8988T (cell line): ENCODE measurements at places on chromosomes 3 and 15.

- DNase-seq = no peak
Measured at GRCh38 chr3:21954709-21955108, 203.7 kb upstream of the ZNF385D start.

GRCh38 chr3:114108137-114108536 lies 51.6 kb downstream of the QTRT2 start:
- no peak for DNase-seq

GRCh38 chr3:179967622-179968021 lies 69.1 kb downstream of the PEX5L start:
- DNase-seq = no peak

GRCh38 chr3:58202917-58203360 lies 7.8 kb downstream of the DNASE1L3 start:
- DNase-seq = no peak

DNA sequence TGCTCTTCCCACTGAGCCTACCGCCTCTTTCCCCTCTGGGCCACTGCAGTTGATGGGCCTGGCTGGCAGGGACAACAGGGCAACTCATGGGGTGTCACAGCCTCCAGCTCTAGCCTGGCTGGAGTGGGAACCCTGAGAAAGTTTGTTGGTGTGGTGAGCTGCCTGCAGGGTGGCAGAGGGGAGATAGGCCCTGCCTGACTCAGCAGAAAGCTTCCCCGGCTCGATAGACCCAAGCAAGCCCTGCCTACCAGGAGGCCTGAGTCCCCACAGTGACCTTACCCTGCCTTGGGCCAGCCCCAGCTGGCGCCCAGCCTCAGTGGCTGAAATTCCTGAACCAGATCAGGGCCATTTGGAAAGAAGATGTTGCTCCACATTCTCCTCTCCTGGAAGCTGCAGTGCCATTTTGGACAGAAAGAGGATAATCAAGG lies 29.4 kb downstream of the ABTB1 start:
- DNase-seq = no peak

GRCh38 chr3:130892759-130893375 lies 1.0 kb upstream of the ATP2C1 start:
- peak; percentile 36 for DNase-seq

DNA sequence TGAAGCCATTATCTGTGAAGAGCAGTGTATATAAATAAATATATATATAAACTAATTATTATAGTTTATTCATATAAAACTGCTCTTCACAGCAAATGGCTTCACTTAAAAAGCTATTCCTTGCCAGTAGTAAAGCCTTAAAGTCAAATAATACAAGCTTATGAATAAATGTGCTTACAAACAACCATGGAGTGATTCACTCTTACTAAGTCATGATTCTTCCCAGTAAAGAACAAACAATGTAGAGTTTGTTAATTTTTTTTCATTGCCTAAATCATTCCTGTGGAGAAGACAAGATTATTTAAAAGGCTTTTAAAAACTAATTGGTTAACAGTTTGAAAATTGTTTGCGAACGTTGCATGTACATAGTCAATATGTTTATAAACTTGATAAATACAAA lies 140.7 kb downstream of the PLCH1 start:
- DNase-seq = no peak

GRCh38 chr3:146468234-146468633 lies 1.1 kb downstream of the PLSCR2 start:
- DNase-seq = no peak

DNA sequence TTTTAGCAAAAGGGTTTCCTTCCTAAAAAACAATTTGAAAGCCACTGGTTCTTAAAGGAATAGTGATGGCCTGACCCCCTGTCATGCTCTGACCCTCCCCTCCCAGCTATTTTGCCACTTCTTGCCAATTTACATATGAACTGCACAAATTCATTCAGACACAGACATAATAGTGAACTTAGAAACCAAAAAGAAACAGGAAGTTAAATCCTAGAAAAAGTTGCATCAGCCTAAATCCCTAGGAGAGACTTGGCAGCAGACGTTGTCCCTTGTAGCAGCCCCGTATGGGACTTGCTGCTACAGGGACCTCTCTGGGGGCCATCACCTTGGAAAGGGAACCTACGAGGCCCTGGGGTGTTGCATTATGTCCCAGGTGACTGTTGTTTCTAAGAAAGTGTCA lies 14.3 kb upstream of the PDE8A start:
- no peak for DNase-seq

GRCh38 chr15:63041974-63042876 lies at the start of gene TPM1:
TSS of gene TPM1 (plus strand) at chr15:63042747. CDS start at chr15:63042830, 83 bp downstream.
- DNase-seq = peak; percentile 82

DNA sequence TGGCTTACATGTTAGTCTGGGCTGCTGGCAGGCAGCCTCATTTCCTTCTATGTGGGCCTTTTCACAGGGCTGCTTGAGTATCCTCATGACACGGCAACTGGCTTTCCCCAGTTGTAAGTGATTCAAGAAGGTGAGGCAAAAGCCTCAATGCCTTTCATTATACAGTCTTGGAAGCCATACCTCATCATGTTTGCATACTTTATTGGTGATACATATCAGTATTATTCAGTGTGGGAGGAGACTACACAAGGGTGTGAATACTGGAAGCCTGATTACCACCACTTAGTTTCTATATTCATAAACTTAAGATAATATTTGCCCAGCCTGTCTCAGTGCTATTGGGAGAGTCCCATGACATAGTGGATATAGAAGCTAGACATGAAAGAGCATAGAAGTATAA lies 346.8 kb downstream of the SOX2 start:
- no peak for DNase-seq

DNA sequence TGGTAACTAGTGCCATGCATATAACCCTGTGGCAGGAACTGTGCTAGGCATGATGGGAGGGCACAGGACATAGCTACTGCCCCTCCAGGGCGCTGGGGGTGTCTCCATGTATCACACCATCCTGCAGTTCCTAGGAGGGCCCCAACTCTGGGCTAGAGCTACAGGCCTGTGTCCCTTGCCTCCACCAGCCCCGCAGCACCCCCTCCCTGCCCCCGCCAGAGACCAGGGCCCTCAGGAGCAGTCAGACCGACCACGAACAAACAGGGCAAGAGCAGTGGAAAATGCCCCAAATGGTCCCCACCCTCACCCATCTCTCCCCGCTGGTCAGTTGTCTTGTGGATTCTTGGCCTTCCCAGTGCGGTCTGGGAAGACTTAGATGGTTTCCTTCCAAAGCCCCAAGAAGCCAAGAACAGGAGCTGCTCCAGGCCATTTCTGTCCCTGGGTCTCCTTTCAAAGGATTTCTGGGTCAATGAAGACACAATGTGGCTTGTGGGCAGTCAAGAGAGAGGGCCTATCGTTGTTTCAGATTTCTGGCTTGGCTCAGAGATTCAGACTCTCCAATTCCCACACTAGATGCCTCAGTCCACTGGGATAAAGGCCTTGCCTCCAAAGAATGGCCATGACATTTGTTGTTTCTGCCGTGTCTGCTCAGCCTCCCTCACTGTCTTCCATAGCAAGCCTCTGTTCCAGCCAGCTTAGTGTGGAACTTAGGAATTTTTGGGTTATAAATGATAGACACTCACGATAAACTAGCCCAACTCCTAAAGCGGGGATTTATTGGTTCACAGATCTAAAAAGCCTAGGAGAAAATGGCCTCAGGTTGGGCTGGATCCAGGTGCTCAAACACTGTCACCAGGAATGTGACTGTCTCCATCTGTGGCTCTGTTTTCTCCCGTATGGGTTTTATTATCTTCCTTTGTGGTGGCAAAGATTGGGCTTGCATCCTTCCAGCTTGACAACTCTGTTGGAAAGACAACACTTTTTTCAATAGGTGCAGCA lies 80.6 kb downstream of the LSM3 start:
- DNase-seq = no peak

DNA sequence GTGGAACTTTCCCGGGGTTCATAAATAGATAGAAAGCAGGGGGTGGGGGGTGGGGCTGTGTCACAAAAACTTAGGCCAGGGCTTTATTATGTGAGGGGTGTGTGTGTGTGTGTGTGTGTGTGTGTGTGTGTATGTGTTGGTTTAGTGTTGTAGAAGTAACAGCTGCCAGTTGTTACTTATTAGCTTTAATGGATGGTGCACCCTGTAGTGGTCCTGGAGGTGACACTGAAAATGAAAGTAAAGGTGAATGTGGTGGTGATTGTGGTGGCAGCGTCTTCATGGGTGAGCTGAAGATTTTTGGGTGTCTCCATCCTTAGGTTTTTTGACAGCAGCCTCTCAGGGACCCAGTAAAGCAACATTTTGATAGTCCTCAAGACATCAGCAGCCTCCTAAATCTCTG lies 449.9 kb downstream of the PDCD6IP start:
- no peak for DNase-seq

GRCh38 chr3:178709051-178709450 lies 172.8 kb downstream of the KCNMB2 start:
- no peak for DNase-seq

DNA sequence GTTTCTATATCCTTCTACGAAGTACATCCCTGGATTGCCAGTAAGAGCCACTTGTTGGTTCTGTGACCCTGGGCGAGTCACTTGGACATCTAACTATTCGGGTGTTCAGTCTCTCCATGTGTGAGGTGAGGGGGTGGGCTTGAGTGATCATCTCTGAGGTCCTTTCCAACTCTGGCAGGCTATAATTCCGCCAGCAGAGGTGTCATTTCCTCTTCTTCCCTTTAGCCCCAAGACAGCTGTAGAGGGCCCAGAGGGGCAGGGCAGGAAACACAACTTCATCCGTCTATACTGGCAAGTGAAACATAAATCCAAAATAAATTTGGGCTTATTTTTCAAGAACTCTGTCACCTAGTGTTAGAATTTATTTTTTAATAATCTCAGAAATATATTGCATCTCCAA lies 38.1 kb downstream of the C2CD4A start:
- DNase-seq = no peak
